Immature natural killer cell (primary cell): ENCODE measurements at places on chromosomes 11 and 22.

GRCh38 chr22:44588348-44588747, 90.3 kb upstream of the RTL6 start:
- H3K4me1 ChIP-seq = peaks cover 5% of the 10 kb centered on the region
- no peaks in the 10 kb centered on the region for H3K36me3 ChIP-seq
- H3K27ac ChIP-seq = no peak overlapping the region
- peaks cover 13% of the 10 kb centered on the region for H3K27me3 ChIP-seq

DNA sequence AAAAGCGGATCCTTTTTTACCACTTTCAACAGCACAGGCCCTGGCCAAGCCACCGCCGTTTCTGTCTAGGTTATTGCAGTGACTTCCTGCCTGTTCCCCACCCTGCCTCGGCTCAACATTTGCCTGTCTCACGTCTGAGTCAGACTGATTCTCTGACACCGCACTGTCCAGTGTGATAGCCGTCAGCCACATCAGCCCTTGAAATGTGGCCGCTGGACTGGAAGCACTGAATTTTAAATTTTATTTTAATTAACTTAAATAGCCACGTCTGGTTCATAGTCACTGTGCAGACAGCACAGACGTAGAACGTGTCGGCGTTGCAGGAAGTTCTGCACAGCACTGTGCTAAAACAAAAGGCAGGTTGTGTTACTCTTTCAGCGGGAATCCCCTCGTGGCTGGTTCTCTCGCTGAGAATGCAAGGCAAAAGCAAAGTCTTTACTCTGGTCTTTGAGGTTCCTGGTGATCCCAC, 56.3 kb upstream of the ADSL start:
- H3K27me3 ChIP-seq = peaks cover 4% of the 10 kb centered on the region
- H3K4me3 ChIP-seq = peak overlapping the region; percentile 49
- H3K4me1 ChIP-seq = peaks cover 34% of the 10 kb centered on the region
- peak; percentile 63 for DNase-seq

DNA sequence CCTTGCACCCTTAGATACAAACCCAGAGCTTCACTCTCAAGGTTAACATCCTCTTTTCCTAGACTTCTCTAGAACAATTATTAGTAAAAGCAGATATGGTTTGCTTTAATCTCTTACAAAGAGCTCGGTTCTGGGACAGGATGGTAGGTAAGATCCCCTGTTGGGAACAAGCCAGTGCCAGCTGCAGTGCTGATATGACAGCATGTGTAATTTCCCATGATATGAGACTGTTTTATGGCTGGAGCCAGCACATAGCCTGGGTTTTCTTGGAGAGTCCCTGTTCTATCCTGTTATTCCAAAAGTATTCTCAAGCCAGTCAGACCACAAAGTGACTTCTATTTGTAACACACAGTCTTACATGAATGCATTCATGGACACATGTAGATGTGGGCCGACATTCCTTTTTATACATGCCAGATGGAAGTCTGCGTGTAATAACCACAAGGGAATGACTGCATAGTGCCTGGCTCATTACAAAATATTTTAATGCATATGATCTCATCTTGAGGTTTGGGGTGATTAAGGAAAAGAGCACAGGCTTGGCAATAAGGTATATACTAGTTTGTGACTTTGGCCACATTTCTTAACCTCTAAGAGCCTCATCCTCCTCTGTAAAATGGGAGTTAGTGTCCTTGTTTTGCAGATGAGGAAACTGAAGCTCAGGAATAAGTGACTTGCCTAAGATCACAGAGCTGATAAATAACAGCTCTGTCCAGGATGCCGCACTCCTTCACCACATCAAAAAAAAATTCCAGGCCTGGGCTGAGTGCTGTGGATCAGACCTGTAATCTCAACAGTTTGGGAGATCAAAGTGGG, 21.8 kb downstream of the CLMP start:
- no peaks in the 10 kb centered on the region for H3K4me1 ChIP-seq
- no peaks in the 10 kb centered on the region for H3K36me3 ChIP-seq
- H3K27ac ChIP-seq = no peak overlapping the region
- no peak overlapping the region for H3K4me3 ChIP-seq

- H3K36me3 ChIP-seq = no peaks in the 10 kb centered on the region
- peaks cover 23% of the 10 kb centered on the region for H3K4me1 ChIP-seq
- no peak for DNase-seq
These were observed 4.0 kb downstream of the DEAF1 start for GRCh38 chr11:690738-691633.

DNA sequence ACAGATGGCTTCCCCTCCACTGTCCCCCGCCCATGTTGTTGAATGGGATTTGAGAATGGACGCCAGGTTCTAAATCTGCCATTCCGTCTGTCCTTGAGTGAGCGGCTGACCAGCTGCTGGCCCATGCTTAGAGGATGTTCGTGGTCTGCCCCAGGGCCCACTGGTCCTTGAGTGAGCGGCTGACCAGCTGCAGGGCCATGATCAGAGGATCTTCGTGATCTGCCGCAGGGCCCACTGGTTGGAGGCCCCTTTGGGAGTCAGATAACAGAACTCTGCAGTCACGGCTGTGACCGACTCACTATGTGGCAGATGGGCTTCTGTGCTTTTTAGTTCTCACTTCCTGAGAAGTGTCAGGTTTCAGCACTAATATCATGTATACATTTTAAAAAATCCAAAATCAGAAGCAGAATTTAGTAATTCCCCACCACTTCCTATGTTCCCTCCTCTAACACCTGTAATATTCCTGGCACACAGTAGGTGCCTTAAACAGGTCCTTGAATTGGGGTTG, 54.1 kb downstream of the MICAL3 start:
- no peaks in the 10 kb centered on the region for H3K36me3 ChIP-seq
- H3K4me1 ChIP-seq = peaks cover 10% of the 10 kb centered on the region
- H3K4me3 ChIP-seq = no peak overlapping the region
- H3K27ac ChIP-seq = no peak overlapping the region

- peaks cover 12% of the 10 kb centered on the region for H3K4me1 ChIP-seq
- no peak overlapping the region for H3K27ac ChIP-seq
- DNase-seq = no peak
- no peak overlapping the region for H3K4me3 ChIP-seq
- peaks cover 2% of the 10 kb centered on the region for H3K36me3 ChIP-seq
- peaks cover 3% of the 10 kb centered on the region for H3K27me3 ChIP-seq
These were observed 73.5 kb upstream of the GRAMD1B start for GRCh38 chr11:123356539-123356938.

GRCh38 chr22:35458547-35459422, 58.8 kb downstream of the MCM5 start:
- no peak overlapping the region for H3K4me3 ChIP-seq
- H3K27ac ChIP-seq = no peak overlapping the region
- no peaks in the 10 kb centered on the region for H3K27me3 ChIP-seq
- no peaks in the 10 kb centered on the region for H3K4me1 ChIP-seq
- no peak for DNase-seq

DNA sequence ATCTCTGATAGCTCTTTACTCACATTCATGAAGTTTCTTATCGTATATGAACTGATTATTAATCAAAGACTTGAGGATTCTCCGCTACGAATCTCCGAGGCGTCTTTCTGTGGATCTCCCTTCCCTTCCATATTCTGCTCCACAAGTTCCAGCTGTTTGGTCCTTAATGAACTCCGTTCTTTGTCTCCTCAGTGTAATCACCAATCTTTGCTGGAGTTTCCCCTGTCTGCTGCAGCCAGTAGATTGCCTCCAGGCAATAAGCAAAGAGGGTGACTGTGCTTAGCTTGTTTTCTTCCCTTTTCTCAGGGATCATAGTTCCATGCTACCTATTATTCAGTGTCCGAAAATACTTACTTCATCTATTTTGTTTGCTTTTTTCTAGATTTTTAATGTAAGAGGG, 169.6 kb upstream of the FOLH1 start:
- no peaks in the 10 kb centered on the region for H3K36me3 ChIP-seq
- H3K4me3 ChIP-seq = no peak overlapping the region
- no peak for DNase-seq
- no peaks in the 10 kb centered on the region for H3K27me3 ChIP-seq

- no peak for DNase-seq
- no peak overlapping the region for H3K4me3 ChIP-seq
- no peak overlapping the region for H3K27ac ChIP-seq
- peaks cover 6% of the 10 kb centered on the region for H3K4me1 ChIP-seq
These were observed 10.9 kb downstream of the NCF4 start for GRCh38 chr22:36871669-36872081.

- H3K4me3 ChIP-seq = no peak overlapping the region
- no peak overlapping the region for H3K27ac ChIP-seq
- no peak for DNase-seq
- no peaks in the 10 kb centered on the region for H3K36me3 ChIP-seq
- no peaks in the 10 kb centered on the region for H3K27me3 ChIP-seq
These were observed 49.3 kb upstream of the CD44 start for GRCh38 chr11:35089666-35090065.
